ENCODE measurements at places on chromosomes 13 and 19.

GRCh38 chr13:95437561-95437960 is 115.0 kb upstream of the CLDN10 start:
- DNase-seq: no peak

- no peak for DNase-seq
These were observed 53.5 kb upstream of the SOX21 start for GRCh38 chr13:94765814-94766213.

DNA sequence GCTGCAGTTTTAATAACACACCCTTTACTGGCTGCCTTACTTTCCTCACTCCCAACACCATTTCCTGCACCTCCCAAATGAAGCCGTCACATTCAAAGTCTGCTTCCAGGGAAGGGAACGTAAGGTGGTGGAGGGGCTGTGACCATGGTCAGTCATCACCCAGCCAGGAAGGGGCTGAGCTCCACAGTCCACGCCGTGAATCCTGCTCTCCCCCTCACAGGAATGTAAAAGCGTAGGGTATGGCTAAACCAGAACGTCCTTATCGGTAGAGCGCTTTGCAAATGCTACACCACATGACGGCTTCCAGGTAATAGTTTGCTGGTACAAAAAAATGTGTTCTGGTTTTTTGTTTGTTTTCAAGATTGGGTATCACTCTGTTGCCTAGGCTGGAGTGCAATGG is 7.0 kb downstream of the NUMBL start:
- DNase-seq: no peak

DNA sequence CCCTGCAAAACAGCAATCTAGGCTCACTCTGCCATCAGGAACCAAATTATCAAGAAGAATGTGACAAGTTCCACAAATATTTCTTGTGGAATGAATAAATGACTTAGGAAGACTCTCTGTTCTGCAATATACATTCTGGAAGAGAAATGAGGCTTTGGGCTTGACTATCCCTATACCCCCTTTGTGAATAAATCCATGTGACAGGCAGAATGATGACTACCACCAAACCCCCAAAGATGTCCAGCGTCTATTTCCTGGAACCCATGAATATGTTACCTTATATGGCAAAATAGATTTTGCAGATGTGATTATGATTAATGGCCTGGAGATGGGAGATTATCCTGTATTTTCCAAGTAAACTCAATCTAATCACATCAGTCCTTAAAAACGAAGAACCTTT is 139.3 kb downstream of the ENOX1 start:
- DNase-seq: no peak

DNA sequence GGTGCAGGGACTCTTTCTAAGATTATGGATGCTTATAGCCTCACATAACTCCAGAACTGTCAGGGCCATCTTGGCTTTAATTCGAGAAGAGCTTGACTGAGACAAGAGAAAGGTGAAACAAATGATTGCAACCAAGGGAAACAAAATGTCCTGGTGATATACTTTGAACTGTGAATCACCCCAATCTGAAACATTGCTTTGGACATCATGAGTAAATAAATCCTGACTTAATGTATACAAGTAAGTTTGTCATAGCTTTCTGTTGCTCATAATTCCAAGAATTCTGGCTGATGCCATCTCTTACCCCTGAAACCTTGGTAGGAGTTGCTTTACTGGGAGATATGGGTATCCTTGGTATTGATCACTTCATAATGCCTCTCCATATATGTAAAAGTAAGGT is 5.8 kb upstream of the VWA8 start:
- no peak for DNase-seq

GRCh38 chr13:60491531-60491930 is 94.5 kb downstream of the TDRD3 start:
- no peak for DNase-seq

DNA sequence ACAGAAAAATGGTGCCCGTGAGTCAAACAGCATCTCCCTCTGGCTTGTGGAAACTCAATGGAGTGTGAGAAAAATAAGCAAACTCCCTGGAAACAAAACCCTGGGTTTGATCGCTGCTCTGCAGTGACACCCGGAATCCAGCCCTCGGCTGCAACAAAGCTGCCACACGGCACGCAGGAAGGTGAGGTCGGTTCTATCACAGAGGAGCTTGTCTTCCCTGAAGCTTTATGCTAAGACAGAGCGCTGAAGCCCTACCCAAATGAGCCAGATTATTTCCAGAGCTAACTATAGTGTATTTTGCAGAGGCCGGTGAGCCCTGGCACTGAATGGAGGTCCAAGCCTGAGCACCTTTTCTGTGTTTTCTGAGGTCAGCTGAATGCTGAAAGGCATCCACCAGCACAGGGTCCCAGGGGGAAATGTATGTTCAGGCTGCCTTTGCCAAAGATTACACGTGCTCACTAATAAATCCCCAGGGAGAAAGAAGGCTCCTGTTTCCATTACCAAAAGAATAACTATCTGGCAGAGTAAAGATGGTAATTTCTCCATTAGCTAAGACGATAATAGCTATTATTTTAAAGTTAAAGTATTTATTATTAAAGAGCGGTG is 77.8 kb downstream of the TSHZ3 start:
- no peak for DNase-seq

GRCh38 chr13:114199954-114200353 is 20.9 kb downstream of the CFAP97D2 start:
- no peak for DNase-seq

- DNase-seq: no peak
These were observed 41.5 kb downstream of the FOXO1 start for GRCh38 chr13:40624986-40625385.

DNA sequence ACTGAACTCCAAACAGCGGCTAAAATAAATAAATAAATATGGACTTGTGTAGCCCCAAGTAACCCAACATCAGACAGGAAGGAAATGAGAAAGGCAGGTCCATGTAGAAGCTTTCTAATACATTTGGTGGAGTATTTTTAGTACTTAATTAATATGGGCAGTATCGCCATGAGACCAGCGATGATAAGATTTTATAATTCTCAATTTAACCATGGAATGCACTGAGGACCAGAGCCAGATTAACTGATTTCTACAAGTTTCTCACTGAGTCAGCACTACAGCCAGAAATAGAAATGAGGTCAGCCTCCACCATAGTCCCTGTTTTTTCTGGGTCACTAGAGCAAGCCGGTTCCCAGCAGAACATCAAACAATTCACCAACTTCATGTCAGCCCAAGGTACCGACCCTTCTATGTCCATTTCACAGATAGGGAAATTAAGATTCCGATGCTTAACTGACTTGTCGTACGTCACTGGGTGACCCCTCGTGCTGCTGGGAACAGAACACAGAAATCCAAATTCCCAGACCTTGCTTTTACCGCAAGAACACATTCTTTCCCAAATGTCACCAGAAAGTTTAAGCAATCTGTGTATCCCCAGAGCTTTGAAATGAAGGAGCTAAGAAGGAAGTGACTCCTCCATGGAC is 90.4 kb downstream of the COL4A1 start:
- DNase-seq: no peak

GRCh38 chr19:15443838-15444237 is 5.9 kb downstream of the WIZ start:
- DNase-seq: no peak

- no peak for DNase-seq
These were observed 195.0 kb upstream of the STARD13 start for GRCh38 chr13:33480561-33480960.

DNA sequence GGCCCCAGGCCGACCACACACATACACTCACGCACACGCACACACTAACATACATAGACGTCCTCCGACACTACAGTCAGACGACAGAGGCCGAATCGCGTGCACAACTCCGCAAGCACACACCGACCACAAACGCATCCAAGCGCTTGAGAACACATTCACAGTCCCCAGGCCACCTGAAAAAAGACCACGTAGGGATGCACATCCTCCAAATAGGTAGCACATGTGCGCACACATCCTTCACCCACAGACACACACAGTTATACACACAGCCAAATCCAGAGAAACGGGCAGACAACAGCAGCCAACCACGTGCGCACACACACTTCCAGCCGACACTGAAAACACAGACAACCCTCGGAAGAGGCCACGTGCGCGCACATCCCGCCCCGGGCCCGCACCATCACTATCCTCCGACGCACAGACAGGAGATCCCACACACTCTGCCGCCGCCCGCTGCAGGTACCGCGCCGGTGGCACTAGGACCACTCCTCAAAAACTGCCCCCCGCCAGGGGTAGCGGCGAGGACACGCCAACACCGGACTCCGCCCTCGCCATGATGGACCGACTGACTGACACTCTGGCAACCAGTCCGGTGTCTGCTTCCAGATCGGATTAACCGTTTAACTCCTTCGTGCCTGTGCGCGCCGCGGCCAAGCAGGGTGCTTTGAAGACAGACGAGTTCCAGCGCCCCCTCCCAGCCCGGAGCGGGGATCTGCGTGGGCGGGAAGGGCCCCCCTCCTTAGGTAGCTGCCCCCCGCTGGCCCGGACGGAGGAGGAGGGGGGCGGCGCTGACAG is 493 bp upstream of the PDE4A start:
- peak; percentile 28 for DNase-seq

DNA sequence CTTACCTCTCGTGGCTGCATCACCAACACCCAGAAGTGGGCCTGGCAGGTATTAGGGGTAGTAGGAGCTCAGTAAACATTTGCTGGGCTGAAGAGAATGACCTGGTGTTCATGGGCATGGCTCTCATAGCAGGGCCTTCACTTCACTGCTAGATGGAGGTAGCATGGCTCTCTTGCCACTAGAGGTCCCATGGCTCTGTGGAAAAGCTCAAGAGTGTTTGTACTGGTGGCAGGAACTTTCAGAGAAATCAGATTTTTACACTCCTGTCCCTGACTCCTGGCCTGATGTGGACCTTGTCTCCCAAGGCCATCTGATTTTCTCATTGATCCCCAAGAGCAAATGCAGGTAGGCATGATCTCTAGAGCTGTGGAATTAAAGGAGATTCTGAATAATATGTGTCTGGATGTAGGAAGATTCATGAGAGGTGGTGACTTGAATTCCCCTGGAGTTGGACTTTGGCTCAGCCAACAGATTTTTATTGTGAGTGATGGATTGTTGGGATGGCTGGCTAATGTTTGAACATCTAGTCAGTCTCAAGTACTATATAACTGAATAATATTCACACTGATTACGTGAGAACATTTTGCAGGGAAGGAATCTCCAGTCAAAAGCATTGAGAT is 5.7 kb downstream of the ZNF574 start:
- no peak for DNase-seq

DNA sequence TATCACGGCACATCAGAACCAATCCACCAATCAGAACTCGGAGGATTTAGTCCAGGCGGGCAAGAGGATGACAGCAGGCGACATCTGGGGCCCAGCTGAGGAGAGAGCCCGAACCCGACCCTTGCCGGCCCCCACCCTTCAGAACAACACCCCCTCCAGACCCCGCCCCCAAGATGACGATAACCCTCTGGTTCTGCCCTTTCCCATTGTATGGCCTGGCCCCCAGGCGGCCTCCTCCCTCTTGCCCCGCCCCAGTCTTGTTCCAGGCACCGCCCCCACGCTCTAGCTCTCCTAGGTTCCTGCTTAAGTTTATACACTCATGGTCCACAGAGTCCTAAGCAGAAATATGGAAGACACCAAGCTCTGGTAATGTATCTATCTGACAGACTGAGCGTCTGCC is 2.8 kb upstream of the ZNF83 start:
- DNase-seq: no peak

GRCh38 chr13:101059793-101060192 is 356.5 kb downstream of the NALCN start:
- DNase-seq: no peak

DNA sequence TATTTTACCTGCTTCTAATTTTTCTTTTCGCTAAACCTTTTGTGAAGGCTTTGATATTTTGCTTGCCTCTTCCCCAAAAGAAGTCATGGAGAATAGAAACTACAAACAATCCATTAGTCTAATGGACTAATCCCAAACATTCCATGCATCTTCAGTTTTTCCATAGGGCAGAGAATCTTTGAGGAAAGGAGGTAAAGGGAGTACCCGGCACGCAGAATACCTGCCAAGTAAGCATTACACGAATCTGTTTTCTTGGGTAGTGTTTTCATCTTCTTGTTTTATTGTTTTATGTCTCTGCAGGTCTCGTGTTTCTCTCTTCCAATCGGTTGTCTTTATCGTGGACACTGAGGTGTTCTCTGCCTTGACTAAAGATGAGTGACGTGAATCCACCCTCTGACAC is at the start of gene NLRP8:
NLRP8 (plus strand) TSS at position 301 of the 400 bp plus-strand sequence.
- no peak for DNase-seq

DNA sequence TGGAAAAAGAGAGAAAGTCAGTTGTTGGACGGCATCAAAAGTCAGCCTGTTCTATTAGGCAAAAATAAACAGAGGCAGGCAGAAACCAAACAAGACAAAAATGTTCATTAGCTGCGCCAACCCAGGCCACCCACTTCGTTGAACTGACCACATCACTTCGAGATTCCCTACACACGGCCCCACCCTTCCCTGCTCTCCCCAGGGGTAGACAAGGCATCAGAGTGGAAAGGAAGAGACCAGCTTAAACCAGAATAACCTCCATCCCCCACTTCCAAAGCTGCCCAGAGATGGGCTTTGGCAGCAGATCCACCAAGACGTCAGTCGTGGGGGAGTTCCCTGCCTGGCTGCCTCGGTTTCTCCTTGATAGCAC is 204.6 kb upstream of the TSHZ3 start:
- no peak for DNase-seq

DNA sequence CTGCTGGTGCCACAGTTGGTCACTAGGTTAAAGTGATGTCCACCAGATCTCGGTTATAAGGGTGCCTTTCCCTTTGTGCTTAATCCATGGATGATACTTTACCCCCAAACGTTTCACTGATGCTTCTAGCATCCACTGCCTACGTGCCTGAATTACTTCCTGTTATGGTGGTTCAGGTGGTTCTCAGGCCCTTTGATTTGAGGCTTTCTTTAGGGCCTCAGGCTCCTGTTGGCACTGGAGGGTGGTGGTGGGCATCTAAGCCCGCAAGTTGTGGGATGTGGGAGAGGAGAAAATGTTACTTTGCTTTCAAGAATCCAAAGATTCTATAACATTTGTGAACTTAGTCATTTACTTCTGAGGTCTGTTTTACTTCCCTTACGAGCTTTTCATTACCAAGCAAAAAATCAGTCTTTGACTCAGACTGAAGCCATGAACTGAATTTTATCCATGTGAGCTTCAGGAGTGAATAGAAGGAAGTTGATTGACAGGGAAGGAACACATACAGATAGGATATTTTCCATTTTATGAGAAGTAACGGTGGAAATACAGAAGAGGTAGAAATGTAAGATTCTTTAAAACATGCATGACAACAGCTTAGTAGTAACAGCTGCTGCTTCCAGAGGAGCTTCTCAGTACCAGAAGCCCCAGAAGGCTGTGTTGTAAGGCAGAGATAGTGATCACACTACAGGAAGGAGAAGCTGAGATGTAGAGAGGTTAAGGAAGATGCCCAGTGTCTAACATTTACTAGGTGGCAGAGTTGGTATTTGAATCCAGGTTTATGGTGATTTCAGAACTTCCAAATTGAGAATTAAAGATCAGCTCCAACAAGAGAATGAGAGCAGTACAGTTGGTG is 65.0 kb downstream of the ARHGEF7 start:
- no peak for DNase-seq

DNA sequence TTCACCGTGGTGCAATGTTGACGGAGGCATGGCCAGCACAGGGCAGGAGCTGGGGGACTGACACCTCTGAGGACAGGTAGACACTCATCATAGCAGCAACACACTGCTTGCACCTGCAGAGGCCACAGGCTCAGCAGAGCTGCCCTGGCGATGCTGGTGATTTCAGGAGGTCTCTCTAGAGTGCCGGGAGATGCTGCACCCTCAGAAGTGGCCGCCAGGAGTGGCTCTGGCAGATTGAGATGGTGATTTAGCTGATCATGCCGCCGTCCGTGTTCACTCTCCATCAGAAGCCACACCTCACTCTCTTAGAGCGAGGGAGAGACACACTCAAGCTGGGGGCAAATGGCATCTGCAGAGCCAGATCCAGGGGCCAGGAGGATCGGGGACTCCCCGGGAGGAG is 244.6 kb upstream of the SGCG start:
- no peak for DNase-seq

GRCh38 chr19:1087813-1088415 is 7.3 kb downstream of the POLR2E start:
- DNase-seq: peak; percentile 34
